ENCODE measurements at places on chromosomes 7 and 10.
A peak's percentile ranks its signal among the peaks of the same experiment; 100 is the strongest.

- no peak for DNase-seq
These were observed 100.4 kb upstream of the SEMA3D start for GRCh38 chr7:85287106-85287825.

DNA sequence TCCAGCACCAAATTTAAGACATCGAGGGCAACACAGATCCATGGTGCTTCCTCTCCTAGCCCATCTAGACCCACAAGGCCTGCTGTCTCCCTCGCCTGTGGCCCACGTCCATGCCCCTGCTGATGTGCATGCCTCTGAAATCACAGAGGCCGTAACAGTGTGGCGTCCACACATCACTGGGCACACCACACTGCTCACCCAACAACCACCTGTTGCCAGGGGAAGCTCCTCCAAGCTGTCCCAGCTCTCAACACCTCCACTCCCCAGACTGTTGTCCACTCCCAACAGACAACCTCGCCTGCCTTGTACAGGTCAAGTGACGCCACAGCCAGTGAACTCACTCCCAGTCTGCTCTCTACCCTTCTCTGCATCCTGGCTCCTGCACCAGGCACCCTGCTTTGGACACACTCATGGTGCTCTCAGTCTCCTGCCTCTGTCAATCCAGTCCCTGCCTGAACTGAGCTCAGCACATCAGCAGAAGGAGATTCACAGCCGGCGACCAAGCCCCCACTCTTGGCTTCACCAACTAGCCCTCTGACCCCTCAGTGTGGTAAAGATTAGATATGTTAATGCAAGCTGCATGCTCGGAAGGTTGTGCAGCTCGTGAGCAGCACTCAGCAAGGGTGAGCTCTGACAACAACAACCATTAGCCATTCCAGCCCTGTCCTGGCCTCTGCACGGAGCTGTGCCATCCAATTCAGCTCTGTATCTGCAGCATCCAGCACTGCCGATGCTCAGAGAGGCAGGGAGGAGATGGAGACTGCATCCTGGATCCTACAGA lies 197.0 kb downstream of the TNS3 start:
- DNase-seq, result no peak

- DNase-seq, result no peak
These were observed 90.5 kb downstream of the WIPF3 start for GRCh38 chr7:29896685-29897411.

- no peak for DNase-seq
These were observed 41.4 kb downstream of the SYPL1 start for GRCh38 chr7:106070567-106071254.

DNA sequence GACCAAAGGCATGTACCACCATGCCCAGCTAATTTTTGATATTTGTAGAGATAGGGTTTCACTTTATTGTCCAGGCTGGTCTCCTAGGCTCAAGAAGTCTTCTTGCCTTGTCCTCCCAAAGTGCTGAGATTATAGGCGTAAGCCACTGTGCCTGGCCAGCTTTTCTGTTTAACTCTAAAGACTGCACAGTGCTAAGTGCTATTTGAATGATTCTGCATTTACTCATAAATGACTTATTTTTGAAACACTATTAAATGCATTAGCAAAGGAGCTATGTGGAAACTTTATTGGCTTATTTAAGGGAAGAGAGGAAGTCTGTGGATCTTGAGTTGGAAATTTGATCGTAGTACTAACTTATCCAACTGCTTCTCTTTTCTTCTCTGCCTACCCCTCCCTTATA lies 89.1 kb downstream of the NT5C2 start:
- no peak for DNase-seq

DNA sequence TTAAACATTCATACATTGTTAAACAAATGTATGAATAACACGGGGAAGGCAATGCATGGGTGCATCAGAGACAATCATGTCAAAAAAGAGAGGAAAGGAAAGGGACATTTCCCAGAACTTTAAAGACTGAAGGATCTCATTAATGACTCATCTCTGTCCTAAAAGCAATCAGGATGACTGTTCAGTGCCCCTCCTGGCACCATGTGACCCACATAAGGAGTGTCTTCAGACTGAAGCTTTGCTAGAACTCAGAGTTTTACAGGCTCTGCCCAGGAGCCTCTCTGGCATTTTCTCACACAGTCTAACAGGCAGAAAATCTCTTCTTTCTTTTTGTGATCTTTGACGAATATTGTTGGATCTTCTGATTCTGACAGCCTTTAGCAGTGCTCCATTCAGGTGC lies 315.3 kb downstream of the OTUD1 start:
- DNase-seq, result no peak

- peak; percentile 92 for DNase-seq
These were observed 744 bp downstream of the FRAT2 start for GRCh38 chr10:97333601-97334369.

DNA sequence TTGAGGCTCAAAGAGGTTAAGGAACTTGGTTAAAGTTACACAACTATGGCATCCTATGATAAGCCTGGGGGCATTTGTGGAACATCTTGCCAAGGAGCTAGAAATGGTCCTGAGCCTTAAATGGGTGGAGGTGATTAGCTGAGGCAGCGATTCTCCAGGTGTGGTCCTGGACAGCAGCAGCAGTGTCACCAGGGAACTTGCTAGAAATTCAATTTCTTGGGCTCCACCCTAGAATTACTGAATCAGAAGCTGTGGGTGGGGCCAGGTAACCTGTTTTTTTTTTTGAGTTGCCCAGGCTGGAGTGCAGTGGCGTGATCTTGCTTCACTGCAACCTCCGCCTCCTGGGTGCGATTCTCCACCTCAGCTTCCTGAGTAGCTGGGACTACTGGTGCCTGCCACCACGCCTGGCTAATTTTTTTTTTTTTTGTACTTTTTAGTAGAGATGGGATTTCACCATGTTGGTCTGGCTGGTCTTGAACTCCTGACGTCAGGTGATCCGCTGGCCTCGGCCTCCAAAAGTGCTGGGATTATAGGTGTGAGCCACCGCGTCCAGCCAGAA lies 13.1 kb downstream of the RPS24 start:
- DNase-seq, result no peak

DNA sequence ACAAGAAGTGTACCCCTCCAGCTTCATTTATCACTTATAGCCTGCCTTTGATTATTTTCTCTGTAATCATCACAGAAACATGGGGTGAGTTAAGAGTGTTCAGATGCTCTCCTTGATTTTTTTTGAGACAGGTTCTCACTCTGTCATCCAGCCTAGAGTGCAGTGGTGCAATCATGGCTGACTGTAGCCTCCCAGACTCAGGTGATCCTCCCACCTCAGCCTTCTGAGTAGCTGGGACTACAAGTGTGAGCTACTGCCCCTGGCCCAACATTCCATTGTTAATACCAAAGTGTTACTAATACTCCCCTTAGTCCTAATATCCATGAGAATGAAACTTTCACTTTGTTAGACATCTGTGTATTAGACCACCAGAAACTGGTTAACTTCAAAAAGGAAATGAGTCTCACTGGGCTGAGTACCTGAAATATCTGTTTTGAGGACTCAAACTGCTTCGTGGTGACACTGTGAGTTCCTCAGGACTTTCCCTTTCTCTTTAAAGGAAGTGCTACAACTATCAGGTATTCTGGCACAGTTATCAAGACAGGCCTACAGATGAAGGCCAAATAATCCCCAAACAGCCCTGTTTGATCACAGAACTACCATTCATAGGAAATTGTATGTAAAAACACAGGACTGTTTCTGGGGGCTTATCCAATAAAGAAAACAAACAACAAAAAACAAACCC lies 20.5 kb upstream of the CFAP70 start:
- no peak for DNase-seq

GRCh38 chr7:114957444-114957843 lies 35.5 kb downstream of the MDFIC start:
- peak; percentile 75 for DNase-seq

GRCh38 chr10:88107296-88108097 lies 244.1 kb downstream of the PTEN start:
- no peak for DNase-seq

- DNase-seq, result no peak
These were observed 316.7 kb downstream of the FGFR2 start for GRCh38 chr10:121281576-121281975.

GRCh38 chr7:105896407-105896911 lies 20.1 kb upstream of the ATXN7L1 start:
- DNase-seq, result no peak

- DNase-seq, result no peak
These were observed 270.7 kb upstream of the BMPER start for GRCh38 chr7:33634606-33635005.

DNA sequence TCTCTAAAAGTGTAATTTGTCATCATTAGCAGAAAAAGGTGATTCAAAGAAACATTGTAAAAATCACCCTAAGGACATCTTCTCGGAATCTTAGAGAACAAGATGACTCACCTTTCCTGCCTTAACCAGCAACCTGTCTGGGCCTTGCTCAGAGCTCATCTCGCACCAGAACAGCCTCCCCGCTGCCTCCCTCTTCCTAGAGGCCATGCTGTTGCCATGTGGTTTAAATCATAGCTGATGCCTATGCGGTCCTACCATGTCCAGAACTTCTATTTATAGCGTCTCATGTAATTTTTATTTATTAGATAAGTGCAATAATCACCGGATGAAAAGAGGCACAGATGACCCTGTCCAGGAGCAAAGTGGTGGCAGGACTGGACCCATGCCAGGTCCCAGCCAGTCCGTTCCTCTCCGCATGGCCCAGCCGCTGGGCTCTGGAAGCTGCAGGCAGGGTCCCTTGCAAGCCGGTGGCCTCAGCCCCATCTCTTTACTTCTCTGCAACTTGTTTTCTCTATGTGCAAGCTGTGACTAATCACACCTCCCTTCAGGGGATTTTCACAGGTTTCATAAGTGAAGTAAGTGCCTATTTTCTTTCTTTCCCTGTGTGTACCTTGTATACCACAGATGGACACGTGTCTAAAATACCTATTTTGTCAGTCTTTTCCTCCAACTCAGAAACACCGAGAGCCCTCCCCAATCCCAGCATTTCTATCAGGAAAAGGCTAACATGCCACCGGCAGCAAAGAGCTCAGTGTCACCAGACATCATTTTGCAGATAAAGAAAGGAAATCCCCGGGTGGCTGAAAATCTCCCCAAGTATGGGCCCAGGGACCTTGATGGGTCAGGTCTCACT lies 27.1 kb downstream of the KLF6 start:
- no peak for DNase-seq

GRCh38 chr10:70126700-70127395 lies 5.8 kb downstream of the AIFM2 start:
- no peak for DNase-seq

DNA sequence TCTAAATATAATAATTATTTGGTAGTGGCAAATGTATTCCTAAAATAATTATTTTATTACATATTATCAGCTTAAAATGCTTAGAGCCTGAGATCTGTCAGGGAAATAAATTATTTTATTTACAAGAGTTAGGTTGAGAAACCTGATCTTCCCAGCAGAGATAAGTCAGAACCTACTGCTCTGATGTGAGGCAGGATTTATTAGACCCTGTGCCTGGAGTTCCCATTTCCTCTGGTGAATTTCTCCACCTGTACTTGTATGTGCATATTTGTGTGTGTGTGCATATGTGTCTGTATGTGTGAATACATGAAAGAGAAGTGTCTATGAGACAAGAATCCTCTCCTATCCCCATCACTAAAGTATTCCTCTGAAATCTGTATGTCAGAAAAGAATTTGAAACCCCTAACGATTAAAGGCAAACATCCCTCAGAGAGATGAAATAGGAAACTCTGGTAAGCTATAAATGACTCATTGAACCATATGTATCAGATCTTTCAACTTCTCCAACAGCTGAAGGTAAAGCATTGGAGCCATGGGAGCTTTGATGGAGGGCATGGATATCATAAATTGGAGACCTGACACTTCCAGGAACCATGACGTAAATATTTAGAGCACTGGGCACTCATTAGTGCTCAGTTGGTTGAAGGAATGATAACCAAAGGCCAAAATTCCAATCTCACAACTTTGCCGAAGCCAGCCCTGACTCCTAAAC lies 190.9 kb downstream of the XPNPEP1 start:
- no peak for DNase-seq

Data from inflammatory macrophage (primary cell).